Activated naive CD4-positive, alpha-beta T cell treated with anti-CD3 and anti-CD28 coated beads for 36 hours (primary cell): ENCODE measurements at places on chromosomes 16 and 17.

DNA sequence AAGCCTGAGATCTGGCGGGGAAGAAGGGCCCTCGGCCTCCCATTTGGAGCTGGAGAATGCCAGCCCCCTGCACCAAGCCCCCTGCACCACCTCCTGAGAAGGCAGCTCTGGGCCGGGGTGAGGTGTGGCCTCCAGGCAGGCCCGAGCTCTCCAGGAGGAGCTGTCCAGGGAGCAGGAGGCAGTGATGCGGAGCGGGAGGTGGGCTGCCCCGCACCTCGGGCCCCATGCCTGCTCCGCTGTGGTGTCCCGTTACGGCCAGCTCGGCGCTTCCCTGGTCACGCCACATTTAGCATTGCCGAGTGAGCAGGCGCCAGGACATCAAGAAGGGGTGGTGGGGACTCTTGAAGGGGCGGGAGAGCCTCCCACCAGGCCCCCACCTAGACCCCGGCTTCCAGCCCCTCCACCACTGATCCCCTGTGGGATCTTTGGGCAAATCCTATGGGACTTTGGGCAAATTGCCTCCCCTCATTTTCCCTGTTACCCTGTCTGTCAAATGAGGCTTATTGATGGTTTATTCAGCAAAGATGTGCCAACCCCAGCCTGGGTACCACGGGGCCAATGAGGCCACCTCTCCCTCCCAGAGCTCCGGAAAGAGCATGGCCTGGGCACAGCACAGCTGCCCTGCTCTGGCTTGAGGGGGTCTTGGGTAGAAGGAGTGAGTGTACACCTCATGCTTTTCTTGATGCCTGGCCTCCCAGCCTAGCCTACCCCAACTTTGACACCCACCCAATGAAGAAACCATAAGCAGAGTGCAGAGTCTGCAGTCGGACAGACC lies 15.3 kb downstream of the FOXN1 start:
- H3K36me3 ChIP-seq, result no peaks in the 10 kb centered on the region
- H3K4me3 ChIP-seq, result no peak overlapping the region
- no peaks in the 10 kb centered on the region for H3K4me1 ChIP-seq

DNA sequence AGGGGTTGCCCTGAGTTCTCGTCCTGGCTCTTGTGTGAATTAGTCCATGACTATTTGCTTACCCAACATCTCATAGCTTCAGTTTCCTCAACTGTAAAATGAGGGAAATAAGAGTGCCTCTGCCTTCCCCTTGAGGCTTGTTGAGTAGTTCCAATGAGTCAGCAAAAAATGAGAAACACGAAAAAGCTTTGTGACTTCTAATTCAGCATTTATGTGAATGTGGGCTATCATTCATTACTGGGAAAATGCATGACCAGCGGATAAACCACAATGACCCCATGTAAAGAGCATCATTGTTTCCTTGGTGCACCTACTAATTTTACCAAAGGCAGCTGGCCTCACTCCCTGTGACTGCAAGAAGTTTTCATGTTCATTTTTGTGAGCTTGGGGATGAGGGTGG lies 374.6 kb upstream of the HSBP1 start:
- DNase-seq, result no peak
- H3K4me1 ChIP-seq, result no peaks in the 10 kb centered on the region
- H3K27me3 ChIP-seq, result peaks cover 2% of the 10 kb centered on the region
- H3K4me3 ChIP-seq, result no peak overlapping the region

- no peak for DNase-seq
- no peak overlapping the region for H3K27ac ChIP-seq
- H3K4me3 ChIP-seq, result no peak overlapping the region
- H3K36me3 ChIP-seq, result no peaks in the 10 kb centered on the region
- peaks cover 5% of the 10 kb centered on the region for H3K4me1 ChIP-seq
Observed at GRCh38 chr16:85625053-85625452, 11.9 kb downstream of the GSE1 start.

DNA sequence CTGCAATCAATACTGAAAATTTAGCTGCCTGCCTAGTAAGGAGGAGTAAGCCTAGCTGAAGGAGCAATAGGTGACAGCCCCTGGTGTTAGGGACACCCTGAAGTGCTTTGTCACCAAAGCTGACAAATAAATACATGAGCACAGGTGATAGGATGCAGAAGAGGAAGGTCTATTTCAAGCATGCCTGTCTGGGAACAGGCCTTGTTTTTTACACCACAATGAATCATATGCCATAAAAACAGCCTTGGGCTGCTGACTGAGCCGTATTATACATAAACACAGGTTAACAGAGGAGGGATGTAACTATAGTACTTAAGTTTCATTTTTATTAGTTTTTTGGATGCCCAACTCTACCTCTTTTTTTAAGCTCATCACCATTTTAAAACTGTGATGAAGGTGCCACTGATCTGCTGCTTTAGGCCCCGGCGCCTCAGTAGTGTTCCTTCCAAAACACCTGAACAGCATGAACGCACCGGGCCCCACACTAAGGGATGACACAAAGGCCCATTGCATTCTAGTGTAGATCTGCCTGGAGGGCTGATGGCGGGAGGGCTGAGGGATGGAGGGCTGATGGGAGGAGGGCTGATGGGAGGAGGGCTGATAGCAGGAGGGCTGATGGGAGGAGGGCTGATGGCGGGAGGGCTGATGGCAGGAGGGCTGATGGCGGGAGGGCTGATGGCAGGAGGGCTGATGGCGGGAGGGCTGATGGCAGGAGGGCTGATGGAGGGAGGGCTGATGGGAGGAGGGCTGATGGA lies 150.3 kb downstream of the AATF start:
- no peak for DNase-seq
- no peak overlapping the region for H3K27ac ChIP-seq
- H3K36me3 ChIP-seq, result peaks cover 24% of the 10 kb centered on the region
- no peaks in the 10 kb centered on the region for H3K27me3 ChIP-seq

GRCh38 chr17:49117587-49118230 lies 14.9 kb upstream of the B4GALNT2 start:
- no peak overlapping the region for H3K27ac ChIP-seq
- peaks cover 10% of the 10 kb centered on the region for H3K27me3 ChIP-seq
- H3K4me1 ChIP-seq, result no peaks in the 10 kb centered on the region
- H3K4me3 ChIP-seq, result no peak overlapping the region
- no peaks in the 10 kb centered on the region for H3K36me3 ChIP-seq

DNA sequence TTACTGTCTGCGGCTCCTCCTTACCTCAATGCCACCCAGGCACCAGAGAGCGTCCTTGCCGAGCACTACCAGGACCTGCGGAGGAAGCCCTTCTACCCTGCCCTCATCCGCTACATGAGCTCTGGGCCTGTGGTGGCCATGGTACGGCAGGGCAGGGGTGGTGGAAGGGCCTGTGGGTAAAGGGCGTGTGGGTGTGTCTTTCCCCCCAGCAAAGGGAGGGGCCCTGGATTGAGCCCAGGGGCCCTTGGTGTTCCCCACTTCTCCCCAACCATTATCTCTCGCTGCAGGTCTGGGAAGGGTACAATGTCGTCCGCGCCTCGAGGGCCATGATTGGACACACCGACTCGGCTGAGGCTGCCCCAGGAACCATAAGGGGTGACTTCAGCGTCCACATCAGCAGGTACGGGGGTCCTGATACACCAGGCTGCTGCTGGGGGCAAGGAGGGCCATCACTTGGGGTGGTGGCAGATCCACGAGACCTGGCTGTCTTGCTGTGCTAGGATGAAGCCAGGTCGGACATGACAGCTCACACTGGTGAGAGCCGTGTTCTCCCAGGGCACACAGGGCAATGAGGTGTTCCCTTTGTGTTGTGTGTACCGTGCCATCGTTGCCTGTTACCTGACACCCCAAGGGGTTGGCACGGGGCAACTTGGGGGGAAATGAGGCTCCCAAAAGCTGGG lies 2.2 kb upstream of the DECR2 start:
- H3K36me3 ChIP-seq, result peaks cover 2% of the 10 kb centered on the region
- H3K4me3 ChIP-seq, result no peak overlapping the region
- no peak for DNase-seq
- no peak overlapping the region for H3K27ac ChIP-seq
- H3K4me1 ChIP-seq, result peaks cover 23% of the 10 kb centered on the region

DNA sequence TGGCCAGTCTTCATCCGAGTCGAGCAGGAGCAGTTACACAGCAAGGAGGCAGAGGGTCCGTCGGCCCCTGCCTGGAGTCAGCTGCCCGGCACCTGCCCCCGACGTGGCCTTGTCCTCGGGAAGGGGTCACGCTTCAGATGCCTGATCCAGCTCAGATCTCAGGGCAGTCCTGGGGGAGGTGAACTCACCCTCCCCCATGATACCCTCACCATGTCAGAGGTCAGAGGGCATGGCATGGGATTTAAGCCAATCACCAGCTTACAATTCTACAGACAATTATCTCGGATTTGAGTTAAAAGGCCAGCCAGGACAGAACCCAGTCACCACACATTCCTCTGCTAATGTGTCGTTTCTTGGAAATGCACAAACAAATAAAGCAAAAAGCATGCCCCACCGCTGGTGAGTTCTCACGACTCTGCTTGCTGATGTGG lies 211.3 kb downstream of the FOXL1 start:
- H3K27me3 ChIP-seq, result peaks cover 4% of the 10 kb centered on the region
- H3K27ac ChIP-seq, result no peak overlapping the region
- H3K4me3 ChIP-seq, result no peak overlapping the region
